ENCODE measurements at places on chromosomes 11 and 22. TPM values are rescaled to one million over a fixed set of nuclear protein-coding genes. Genes with fewer than 3 reads are reported as not detected.

DNA sequence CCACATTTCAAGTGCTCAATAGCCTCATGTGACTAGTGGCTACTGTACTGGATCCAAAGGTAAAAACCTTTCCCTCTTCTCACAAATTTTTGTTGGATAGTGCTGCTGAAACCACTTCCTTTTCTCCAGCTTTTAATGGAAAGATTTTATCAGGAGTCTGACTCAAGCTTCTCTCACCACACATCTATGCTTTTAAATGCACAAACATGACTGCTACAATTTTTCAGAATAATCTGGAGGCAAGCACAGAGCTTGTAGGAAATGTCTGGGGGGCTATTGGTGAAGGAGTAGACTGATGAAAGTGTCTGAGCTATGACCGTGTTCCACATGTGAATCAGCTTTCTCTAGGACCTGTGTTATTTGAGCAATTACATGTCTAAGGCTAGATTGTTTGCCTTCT, 101.1 kb upstream of the FAT3 start:
- DNase-seq: no peak

Gene E2F8
- 0.66 TPM for total RNA-seq

GRCh38 chr22:32720924-32721323, 80.6 kb upstream of the TIMP3 start:
- DNase-seq: peak; percentile 85

GRCh38 chr11:92667486-92668152, 301.8 kb upstream of the MTNR1B start:
- DNase-seq: peak; percentile 34

Gene NDUFS8
- total RNA-seq: 144 TPM

GRCh38 chr11:109019342-109019936, 354.6 kb downstream of the DDX10 start:
- DNase-seq: no peak

- DNase-seq: no peak
Measured at GRCh38 chr11:32316858-32317642, 118.3 kb downstream of the WT1 start.

DNA sequence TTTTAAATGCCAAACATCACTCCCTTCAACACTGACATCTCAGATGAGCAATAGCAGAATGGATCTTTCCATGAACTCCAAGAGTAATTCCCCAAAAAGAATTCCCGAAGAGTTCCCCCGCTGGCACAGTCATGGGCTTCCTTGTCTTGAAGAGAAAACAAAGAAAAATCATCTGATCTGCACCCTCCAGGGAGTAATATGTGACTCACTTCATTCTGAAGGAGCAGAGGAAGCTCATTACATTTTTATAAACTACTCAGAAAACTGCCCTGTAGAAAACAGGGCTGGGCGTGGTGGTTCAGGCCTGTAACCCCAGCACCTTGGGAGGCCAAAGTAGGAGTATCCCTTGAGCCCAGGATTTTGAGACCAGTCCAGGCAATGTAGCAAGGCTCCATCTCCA, 35.7 kb downstream of the CELSR1 start:
- DNase-seq: no peak

GRCh38 chr11:103486604-103487003, 377.4 kb downstream of the DYNC2H1 start:
- DNase-seq: no peak

DNA sequence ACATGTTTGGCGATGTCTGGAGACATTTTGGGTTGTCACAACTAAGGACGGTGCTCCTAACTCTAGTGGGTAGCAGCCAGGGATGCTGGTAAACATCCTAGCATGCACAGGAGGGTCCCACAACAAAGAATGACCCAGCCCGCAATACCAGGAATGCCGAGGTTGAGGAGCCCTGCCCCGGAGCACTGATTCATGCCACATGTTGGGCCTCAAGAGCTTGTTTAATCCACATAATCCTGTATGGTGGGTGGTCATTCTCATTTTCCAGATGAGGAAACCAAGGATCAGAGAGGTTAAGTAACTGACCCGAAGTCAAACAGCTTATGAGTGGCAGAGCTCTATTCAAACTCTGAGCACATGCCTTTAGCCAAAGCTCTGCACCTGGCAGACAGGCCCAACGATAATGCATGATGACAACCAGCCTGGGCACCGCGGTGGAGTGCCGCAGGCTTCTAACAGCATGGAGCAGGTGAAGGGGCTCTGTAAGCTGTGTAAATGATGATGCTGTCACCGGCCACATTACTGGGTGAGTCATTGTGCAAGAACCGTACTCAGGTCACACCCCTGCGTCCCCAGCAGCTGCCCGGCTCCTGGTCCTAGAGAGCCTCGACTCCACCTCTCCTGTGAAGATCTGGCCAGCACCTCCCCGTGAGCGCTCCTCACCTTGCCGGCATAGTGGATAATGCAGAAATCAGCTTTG, 58.6 kb downstream of the APOL1 start:
- no peak for DNase-seq

- no peak for DNase-seq
Measured at GRCh38 chr11:70324376-70325115, 54.1 kb downstream of the PPFIA1 start.

- DNase-seq: no peak
Measured at GRCh38 chr11:3380706-3381545, 2.0 kb upstream of the ZNF195 start.

Gene DESI1
- 29.1 TPM for total RNA-seq

Gene OR52E8
- 0.25 TPM for total RNA-seq

- no peak for DNase-seq
Measured at GRCh38 chr11:18369398-18369797, 25.0 kb upstream of the LDHA start.

Gene FGF19
- not detected for total RNA-seq

Gene TREH
- 1.0 TPM for total RNA-seq

- peak; percentile 38 for DNase-seq
Measured at GRCh38 chr11:131889760-131890581, 519.6 kb downstream of the NTM start.

Gene EEF1G
- total RNA-seq: 1,136 TPM

Gene OR2AT4
- total RNA-seq: not detected

DNA sequence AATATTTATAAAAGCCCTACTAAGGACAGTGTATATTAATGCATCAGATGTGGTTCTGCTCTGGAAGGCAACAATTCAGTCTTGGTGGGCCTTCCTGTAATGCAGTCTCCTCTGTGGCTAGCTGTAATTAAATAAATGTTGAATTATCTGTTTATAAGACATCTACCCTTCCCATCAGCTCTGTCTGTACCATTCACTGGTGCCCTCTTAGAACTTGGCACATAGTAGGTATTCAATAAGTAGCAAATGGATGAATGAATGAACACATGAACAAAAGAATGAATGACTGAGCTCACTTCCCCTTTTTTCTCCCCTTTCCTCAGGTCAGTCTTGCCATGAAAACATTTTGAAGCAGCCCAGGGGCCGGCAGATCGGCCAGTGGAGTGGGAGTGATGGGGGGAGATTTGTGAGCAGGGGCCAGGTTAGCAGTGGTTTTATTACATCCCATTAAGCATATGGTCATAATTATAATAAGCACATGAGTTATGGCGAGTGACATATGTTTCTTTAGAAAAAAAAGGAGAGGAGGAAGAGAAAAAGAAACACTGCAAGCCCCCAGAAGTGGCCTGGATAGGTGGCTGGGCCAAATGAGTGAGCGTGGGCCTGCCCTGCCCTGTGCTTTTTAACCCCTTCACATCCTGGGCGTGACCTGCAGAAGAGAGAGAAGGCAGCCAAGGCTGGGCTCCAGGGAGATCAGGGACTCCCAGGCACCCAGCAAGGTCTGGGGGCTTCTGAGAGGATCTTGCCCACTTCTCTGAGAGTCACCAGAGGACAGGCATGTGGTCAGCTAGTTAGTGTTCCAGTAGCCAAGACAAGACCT, 48.6 kb upstream of the CD82 start:
- peak; percentile 34 for DNase-seq

- no peak for DNase-seq
Measured at GRCh38 chr11:28231475-28231874, 123.3 kb downstream of the METTL15 start.

DNA sequence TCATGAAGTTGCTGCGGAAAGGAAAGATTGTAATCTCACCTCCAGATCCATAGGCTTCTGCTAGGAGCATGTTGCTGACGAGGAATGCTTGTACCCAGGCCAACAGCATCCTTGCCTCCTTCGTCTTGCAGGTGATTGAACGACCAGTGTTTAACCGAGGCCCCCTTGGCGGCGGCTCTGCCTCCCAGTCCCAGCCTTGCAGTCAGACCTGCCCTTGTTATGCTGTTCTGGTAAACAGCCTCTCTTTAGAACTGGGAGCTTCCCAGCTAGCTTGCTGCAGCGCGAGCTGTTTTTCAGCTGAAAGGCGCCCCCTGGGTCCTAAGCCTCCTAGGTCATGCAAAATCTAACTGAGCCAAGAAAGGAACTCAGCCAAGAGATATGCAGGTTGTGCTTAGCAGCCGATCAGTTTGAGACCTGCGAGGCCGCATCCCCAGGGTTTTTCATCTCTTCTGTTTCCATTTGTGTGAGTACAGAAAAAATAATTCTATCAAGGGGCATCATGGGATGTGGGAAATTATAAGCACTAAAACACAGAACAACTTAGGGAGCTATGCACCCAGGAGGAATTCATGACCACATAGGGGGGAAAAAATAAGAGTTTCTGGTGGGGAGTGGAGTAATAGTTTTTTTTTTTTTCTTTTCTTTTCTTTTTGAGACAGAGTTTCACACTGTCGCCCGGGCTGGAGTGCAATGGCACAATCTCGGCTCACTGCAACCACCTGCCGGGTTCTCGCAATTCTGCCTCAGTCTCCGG, at the start of gene PIK3IP1:
PIK3IP1 (minus strand) TSS at position 253 of the 754 bp plus-strand sequence; CDS start at position 109, 144 bp downstream.
- DNase-seq: peak; percentile 82

GRCh38 chr11:41872870-41873269, 413.4 kb upstream of the LRRC4C start:
- DNase-seq: no peak

DNA sequence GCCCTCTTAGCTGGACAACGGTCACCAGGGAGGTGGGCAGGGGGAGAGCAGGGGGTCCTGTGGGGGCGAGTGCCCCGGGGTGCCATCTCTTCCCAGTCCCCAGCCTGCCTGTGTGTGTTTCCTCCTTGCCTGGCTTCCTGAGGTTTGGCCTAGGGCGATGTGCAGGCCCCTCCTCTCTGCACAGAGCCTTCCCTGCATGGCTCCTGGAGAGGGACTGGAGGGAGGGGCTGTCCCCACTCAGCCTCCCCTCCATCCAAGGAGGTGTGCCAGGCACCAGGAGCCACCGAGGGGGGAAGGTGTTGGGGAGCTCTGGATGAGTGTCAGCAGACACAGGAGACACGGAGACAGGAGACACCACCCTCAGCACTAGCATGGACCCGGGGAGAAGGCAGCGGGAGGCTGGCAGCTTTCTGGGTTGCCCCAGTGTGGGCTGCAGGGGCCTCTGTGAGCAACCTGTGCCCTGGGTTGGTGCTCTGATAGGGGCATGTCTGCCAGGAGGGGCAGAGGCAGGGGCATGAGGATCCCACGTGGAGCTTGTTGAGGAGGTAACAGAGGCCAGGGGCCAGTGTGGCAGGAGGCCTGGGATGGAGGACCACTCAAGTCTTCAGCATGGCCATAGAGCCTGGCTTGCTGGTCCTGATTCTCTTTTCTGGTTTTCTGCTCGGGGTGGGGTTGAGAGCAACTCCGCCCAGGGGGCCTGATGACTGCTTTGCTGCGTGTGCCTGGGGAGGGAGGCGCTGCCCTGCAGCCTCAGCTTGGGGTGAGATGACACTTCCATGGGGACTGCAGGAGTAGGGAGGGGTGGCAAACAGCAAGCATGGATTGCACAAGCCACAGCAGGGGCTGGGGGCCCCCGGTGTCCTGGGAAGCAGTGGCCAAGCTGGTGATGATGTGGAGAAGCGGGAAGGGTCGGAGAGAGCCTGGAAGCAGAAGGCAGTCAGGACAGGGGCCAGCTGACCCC, 78.8 kb downstream of the ST3GAL4 start:
- no peak for DNase-seq

Gene CATSPERZ
- total RNA-seq: not detected

DNA sequence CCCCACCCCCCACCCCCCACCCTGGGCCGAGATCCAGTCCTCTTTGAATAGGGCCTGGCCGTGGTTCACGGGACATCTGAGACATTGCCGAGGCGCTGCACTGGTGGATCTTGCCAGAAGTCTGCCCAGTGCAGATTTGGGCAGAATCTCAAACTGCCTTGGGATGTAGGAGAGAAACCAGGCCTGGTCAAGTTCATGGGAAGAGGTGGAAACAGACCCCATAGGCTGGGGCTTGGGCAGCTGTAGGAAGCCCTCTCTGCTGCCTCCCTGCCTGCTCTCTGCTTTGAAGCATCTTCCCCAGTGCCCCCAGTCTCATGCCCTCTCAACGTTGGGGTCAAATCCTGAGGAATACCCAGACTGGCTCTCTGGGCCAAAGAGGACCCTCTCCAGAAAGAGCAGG, 16.0 kb upstream of the PPP6R3 start:
- no peak for DNase-seq

DNA sequence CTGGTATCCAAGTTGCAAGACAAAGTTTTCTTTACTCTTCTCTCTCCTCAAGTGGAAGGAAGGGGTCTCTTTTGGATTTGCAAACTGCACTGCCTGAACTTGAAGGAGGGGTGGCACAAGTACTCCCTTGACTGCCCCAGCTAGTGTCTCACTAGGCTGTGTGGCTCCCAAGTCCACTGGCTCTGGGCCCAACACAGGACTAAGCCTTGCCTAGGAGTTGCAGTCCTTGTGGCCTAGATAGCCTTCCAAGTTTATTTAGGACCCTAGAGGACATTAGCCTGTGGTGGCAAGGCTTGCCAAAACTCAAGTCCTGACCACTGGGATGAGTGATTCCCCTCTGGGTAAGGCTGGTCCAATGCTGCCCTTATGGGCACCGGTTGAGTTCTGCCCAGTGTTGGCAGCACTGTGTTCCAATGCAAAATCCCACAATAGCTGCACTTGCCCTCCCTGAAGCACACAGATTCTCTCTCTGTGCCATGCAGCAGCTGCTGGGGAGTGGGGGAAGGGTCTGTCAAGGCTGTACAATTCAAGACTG, 10.2 kb upstream of the WEE1 start:
- DNase-seq: no peak

DNA sequence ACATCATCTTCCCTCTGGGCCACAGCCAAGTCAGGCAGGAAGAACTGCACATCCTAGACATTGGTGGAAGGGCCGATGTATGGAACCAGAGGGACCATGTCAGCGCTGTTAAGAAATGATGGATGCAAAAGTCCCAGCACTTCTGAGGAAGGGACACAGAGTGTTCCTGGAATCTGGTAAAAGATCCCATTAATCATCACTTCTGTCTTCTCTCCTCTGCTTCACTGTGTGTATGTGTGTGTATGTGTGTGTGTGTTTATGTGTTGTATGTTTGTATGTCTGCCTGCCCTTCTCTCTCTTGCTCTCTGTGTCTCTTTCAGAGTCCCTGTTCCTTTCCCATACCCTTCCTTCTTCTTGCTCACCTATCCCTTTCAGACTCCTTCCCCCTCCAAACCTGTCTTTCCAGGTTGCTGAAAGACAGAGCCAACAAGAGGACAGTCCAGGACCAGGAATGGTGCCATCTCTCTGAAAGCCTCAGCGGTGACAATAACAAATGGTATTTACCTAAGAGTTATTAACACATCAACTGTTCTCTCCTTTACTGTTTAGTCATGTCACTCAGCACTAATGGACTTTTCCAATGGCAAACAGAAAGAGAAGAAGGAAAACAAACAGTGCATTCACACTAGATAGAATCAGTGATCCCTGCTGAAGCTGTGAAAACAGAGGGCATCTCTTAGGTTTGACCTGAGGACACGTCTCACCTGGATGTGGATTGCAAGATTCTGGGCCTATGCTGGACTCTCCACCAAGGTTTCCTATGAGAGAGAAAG, 47.1 kb downstream of the EHF start:
- DNase-seq: no peak
